ENCODE measurements at places on chromosomes 2 and 18. TPM values are rescaled to one million over a fixed set of nuclear protein-coding genes. Genes with fewer than 3 reads are reported as not detected.

Gene IL1RN
- 6.0 TPM for total RNA-seq

Gene MATN3
- 1.8 TPM for total RNA-seq

Gene PARD6G
- 3.8 TPM for total RNA-seq

Gene IL1B
- 9.3 TPM for total RNA-seq

- DNase-seq = peak; percentile 31
These were observed 27.6 kb upstream of the OTOS start for GRCh38 chr2:240168041-240168440.

DNA sequence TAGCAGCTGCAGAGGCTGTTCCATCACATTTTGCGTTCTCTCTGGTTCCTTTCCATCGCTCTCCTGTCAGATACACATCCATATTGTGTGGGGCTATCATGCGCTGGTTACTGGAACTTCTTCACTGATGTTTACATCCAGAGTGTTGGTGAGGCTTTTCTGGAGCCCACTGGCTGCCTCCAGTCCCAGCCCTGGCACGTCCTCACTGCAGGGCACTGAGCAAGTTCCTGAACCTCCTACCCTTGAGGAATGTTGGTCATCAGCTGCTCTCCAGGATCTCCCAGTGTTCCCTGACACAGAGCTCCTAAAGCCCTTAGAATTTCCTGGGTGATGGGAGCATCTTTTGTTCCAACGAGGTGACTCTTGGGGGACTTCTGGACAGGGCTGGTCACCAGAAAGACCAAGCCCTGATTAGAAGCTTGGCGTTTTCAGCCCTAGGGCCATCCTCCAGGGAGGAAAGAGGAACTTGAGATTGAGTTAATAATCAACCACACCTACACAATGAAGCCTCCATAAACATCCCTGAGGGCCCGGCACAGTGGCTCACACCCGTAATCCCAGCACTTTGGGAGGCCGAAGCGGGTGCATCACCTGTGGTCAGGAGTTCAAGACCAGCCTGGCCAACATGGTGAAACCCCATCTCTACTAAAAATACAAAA, 81.3 kb downstream of the TFCP2L1 start:
- no peak for DNase-seq

DNA sequence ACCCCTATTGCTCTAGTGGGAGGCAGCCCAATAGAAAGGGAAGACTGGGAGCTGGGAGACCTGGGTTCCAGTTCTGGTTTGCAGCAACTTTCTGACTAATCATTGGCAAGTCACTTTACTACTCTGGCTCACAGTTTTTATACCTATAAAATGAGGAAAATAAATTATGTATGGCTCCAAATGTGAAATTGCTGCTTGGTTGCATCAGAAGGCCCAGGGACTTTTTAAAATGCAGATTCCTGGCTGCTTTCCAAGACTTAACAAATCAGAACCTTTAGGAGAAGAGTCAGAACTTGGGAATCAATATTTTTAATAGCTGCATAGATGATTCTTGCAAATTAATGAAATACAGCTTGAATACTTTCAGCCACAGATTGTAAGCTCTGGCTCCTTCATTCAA, 943.9 kb downstream of the EPHA4 start:
- DNase-seq = no peak

GRCh38 chr2:80499095-80499494, 194.5 kb upstream of the LRRTM1 start:
- DNase-seq = no peak

DNA sequence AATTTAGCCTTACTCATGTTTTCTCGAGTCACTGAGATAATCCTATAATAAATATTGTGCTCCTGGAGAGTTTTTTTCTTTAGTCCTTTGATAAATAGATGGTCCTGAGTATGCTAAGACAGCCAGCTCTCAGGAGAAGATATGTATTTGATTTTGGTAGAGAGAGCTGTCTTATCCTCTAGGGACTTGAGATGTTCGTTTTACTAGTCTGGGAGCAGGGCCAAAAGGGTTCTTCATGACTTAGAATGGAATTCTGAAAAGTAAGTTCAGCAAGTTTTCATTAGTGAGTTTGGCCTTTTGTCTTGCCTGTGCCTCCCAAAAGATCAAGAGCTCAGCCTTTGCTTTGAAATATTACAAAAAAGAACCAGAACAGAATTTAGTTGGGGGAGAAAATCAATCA, 246.7 kb downstream of the BABAM2 start:
- no peak for DNase-seq

DNA sequence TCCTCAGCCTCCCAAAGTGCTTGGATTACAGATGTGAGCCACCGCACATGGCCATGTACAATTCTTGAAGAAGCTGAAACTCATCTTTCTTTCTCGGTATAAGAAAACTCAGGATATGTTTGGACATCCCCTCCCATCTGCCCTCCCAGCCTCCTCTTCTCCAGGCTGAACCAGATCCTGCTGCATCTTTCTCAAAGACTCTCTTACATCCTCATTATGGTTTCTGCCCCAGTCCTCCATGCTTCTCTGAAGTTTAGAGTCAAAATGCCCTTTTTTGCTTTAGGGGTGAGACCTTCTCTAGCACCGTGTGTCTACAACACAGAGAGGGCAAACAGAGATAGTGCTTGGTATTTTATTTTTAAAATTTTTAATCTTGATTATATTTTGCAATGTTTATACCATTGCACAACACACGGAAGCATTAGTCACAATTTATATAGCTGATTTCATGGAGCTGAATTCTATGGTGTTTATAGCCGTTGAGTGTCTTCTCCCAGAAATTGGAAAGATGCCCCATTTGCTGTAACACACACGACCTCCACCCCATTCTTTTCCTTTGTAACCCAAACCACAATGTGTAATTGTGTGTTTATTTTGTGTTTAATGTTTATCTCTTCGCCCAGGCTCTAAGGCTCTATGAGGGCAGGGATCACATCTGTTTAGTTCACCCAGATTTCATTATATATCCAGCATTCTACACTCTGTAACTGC, 206.0 kb upstream of the TNP1 start:
- DNase-seq = no peak

- DNase-seq = no peak
These were observed 11.6 kb upstream of the CASP10 start for GRCh38 chr2:201171259-201171814.

GRCh38 chr2:239590995-239591915, 190.4 kb upstream of the HDAC4 start:
- peak; percentile 51 for DNase-seq

DNA sequence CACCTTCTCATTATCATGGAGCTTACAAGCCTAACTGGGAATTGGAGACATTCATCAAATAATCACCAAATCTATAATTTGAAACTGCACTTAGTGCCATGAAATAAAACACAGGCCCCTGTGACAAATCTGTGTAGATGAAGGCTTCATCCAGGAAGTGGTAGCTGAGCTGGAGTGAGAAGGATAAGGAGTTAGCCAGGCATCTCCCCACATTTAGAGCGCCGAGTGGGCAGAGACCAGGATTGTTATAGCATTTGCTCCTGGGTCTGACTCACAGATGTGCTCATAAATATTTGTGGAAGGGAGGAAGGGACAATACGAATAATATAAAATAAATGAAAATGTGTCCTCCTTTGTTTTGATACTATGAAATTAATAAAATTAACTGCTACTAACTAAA, 2.5 kb upstream of the MAT2A start:
- DNase-seq = no peak
